ENCODE measurements at places on chromosomes 6 and 20. TPM values are rescaled to one million over a fixed set of nuclear protein-coding genes. Genes with fewer than 3 reads are reported as not detected.

DNA sequence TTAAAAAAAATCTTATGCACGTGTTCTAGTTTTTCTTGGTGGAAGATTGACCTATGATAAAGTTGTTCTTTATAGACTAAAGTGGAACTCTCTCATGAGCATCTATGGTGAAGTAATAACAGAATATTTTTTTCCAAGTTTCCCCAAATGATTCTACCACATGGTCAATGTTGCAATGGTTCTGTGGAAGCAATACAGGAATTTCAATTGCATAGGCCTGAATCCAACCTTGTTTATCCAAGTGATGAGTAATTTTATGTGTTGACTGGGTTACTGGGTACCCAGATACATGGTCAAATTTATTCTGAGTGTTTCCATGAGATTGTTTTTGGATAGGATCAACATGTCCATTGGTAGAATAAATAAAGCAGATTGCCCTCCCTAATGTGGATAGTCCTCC, 581.5 kb downstream of the MMUT start:
- DNase-seq = no peak

- peak; percentile 59 for DNase-seq
Measured at GRCh38 chr20:45890077-45890984, 677 bp downstream of the NEURL2 start.

GRCh38 chr20:8020314-8021079, 936 bp upstream of the TMX4 start:
- DNase-seq = no peak

- DNase-seq = no peak
Measured at GRCh38 chr6:103101267-103101666, 1707.8 kb downstream of the GRIK2 start.

DNA sequence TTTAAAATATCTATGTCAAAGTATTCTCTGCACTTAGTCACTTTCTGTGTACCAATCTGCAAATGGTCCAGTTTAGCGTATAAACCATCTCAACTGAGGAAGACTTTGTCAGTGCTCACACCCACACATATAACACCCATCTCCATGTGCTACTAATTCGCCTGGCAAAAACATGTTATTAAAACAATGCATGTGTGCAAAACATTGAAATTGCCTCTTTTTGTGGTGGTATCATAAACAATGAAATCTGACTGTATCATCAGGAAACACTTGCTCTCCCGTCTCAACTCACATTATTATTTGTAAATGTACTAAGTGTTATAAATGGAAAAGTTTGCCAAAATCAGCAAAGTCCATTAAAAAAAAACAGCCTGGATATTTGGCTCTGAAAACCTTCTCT, 105.9 kb upstream of the FOXC1 start:
- DNase-seq = no peak

- no peak for DNase-seq
Measured at GRCh38 chr20:1102016-1102415, 16.4 kb upstream of the PSMF1 start.

DNA sequence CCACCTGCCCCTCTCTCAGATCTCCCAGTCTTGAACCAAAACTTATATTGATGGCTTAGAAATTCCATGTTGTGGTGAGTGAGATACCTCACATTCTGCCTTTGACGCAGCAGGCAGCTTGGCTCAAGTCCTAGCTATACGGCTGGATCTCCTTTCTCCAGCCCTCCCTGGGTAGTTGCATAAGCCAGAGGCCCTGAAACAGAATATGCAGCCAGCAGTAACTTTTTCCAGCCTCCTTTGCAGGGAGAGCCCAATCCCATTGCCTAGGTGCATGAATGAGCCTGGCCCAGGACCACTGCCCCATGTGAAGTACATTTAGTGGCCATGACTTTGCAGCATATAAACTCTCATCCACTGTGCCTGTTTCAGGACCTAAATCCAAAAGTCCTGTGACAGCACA, 202.2 kb upstream of the CDYL start:
- no peak for DNase-seq

GRCh38 chr6:39199231-39199940, 29.9 kb downstream of the KCNK5 start:
- no peak for DNase-seq

DNA sequence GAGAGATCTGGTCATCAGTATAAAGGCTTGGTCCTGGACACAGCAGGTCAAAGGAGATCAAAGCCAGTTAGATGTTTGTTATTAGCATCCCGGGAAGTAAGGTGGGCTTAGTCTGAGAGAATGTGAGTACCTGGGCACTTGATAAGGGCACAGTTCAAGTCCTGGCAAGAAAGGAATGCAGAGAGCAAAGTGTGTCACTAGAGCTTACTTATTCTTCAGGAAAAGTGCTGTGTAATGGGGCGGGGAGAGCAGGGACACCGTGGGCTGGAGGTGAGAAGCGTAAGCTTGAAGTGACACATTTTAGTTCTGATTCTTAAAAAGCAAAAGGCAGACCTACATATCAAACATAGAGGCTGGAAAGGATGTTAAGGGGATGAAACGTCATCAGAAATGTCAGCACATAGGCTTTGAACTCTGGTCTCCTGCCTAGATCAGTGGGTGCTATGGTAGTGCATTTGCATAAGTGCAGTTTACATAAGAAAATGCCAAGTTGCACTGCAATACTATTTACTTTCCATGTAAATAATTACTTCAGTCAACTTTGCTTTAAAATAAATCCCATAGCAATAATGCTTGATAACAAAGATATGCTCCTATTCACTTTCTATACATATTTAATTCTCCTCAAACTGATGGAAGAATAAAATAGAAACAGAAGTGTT, 2.6 kb downstream of the SAMD5 start:
- no peak for DNase-seq

GRCh38 chr6:19121521-19121920, 715.6 kb upstream of the ID4 start:
- no peak for DNase-seq

GRCh38 chr6:132612449-132613108, 11.5 kb downstream of the TAAR2 start:
- no peak for DNase-seq

DNA sequence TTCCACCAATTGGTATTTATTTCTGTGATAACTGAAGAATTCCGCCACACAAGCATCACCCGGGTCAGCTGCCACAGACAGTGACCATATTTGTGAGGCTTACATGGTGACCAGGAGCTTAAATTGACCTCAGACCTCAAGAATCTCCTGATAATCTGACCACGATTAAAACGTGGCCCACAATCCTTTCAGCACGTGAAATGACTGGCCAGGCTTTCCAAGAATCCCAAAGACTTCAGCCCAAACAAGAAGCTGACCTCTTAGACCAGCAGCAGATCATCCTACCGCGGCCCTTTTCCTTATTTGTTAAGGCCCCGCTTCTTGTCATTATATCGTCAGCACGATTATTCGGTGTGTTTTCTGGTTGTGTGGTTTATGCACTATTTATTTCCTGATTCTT, 45.6 kb upstream of the CD93 start:
- no peak for DNase-seq

DNA sequence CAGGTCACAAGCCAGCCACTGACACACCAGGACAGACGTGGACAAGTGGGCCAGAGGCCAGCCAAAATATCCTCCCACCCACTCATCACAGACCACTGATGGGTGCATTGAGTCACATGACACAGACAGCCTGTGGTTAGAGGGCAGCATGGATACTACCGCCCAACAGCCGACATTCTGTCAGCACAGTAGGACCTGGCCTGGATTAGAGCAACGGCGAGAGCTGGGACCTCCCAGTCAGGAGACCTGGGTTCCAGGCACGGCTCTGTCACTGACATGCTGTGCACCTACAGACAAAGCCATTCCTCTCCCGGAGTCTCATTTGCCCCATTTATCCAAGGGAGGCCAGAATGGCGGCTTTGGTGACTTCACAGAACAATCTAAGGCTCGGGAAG, 8.0 kb downstream of the ZNF335 start:
- DNase-seq = no peak

GRCh38 chr20:1635291-1635979, 15.6 kb upstream of the SIRPB1 start:
- DNase-seq = no peak

DNA sequence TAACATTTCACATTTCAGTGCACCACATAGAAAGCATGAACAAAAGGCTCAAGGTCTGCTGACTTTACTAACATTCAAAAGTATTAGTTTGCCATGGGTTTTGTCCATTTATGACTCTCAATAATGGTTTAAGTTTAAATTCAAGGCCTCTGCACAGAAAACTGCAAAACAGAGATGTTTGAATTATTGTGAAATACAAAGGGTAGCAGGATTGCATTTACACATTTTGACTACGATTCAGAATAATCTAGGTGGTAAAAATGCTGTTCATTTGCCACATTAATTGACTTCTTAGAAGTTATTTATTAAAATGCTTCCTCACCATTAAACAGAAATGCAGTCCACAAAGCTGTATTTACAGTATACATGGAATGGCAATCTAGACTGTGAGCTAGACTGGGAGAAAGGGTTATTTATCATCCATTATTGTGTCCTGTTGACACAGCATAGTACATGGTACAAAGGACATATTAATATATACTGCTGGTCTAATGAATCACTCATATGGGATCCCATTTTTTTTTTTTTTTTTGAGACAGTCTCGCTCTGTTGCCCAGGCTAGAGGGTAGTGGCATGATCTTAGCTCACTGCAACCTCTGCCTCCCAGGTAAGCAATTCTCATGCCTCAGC, 18.0 kb downstream of the USP49 start:
- no peak for DNase-seq

DNA sequence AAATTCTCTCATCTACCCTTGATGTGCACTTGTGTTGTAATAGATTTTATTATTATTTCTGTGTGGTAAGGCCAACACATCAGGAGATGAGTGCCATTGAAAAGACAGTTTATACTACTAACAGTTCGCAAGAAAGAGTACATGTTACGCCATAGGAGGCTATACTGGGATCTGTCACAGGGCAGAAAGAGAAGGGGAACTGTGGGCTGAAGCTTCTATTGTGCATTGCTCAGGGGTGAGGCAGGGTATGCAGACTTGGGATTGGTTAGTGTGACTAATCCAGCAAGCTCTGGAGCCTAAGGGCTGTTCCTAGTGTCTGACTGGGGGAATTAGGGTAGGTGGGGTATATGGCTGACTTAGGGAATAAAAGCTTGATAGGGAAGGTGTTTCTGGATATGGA, 50.9 kb downstream of the GPR63 start:
- no peak for DNase-seq

DNA sequence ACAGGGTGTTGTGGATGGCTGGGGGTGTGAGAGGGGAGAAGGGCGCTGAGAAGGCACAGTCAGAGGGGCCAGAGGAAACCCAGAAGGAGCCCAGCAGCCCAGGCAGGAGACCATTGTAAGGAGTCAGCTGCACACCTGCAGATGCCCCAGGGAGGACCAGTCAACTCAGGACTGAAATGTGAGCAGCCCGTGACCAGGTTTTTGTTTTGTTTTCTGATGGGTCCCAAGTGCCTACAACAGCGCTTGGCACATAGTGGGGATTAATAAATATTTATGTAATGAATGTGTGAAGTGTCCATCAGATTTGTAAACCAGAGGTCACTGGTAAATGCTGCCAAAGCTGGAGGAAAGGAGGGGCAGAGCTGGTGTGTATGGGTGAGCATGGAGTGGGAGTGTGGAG, 30.2 kb downstream of the TRAM2 start:
- DNase-seq = no peak

DNA sequence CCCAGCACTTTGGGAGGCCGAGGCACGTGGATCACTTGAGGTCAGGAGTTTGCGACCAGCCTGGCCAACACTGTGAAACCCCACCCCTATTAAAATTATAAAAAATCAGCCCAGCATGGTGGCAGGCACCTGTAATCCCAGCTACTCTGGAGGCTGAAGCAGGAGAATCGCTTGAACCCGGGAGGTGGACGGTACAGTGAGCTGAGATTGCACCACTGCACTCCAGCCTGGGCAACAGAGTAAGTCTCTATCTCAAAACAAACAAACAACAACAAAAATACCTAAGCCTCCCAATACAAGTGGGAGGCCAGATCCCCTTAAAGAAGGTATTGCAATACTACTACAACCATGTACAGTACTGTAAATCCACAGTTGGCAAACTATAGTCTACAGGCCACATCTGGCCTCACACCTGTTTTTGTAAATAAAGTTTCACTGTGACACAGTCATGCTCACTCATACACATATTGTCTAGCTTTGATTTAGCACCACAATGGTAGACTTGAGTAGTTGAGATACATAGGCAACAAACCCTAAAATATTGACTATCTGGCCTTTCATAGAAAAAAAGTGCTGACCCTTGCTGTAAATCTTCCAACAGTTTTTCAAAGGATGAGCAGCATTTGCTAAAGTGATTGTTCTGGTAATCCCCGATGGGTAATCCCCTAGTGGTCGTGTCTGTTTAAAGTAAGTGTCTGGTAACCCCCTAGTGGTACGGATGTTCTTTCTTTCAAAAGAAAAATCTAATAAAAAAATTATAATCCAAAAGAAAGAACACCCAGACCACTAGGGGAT, 202.0 kb downstream of the RNGTT start:
- DNase-seq = no peak

- no peak for DNase-seq
Measured at GRCh38 chr20:62339647-62340062, 27.5 kb downstream of the LAMA5 start.

GRCh38 chr20:50141811-50142561, 11.5 kb downstream of the PEDS1 start:
- no peak for DNase-seq

- no peak for DNase-seq
Measured at GRCh38 chr20:48186447-48186846, 401.2 kb upstream of the SULF2 start.

- DNase-seq = no peak
Measured at GRCh38 chr6:144063246-144063743, 32.1 kb downstream of the SF3B5 start.

- DNase-seq = no peak
Measured at GRCh38 chr6:47083586-47084047, 41.5 kb upstream of the ADGRF1 start.

- DNase-seq = no peak
Measured at GRCh38 chr6:88663801-88664200, 299.6 kb downstream of the RNGTT start.

- peak; percentile 77 for DNase-seq
Measured at GRCh38 chr20:2873747-2874041, 413 bp downstream of the PTPRA start.

MLIP gene
- total RNA-seq = not detected

ECT2L gene
- total RNA-seq = not detected

CD24 gene
- total RNA-seq = 0.48 TPM

CDC40 gene
- 29.1 TPM for total RNA-seq

GHRH gene
- total RNA-seq = not detected

PDE7B gene
- 0.50 TPM for total RNA-seq

TMC2 gene
- not detected for total RNA-seq

OR2H1 gene
- not detected for total RNA-seq

CD40 gene
- total RNA-seq = 4.6 TPM

C20orf204 gene
- 2.5 TPM for total RNA-seq

C20orf202 gene
- total RNA-seq = not detected

EPB41L1 gene
- 0.84 TPM for total RNA-seq
